Glomerular endothelial cell (primary cell): ENCODE measurements at places on chromosomes 3 and 15. TPM values are rescaled to one million over a fixed set of nuclear protein-coding genes. Genes with fewer than 3 reads are reported as not detected.

GRCh38 chr3:119524931-119525662 is 26.8 kb downstream of the TIMMDC1 start:
- DNase-seq: no peak

DNA sequence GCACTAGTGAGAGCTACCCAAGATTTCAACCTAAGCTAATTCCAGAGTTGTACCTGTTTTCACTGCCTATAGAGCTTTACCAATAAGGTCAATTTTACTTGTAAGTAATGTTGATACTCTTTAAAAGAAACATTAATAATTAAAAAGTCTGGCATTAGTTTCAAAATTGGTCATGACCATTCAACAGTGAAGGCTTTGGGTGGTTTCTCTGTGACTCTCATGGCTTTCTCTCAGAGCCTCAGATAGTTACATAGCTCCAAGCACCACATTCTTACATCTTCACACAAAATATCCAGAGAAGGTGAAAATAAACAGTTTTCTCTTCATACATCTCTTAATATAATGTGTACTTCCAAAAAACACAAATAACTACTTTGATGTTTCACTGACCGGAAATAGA is 61.5 kb upstream of the TCF12 start:
- DNase-seq: no peak

DNA sequence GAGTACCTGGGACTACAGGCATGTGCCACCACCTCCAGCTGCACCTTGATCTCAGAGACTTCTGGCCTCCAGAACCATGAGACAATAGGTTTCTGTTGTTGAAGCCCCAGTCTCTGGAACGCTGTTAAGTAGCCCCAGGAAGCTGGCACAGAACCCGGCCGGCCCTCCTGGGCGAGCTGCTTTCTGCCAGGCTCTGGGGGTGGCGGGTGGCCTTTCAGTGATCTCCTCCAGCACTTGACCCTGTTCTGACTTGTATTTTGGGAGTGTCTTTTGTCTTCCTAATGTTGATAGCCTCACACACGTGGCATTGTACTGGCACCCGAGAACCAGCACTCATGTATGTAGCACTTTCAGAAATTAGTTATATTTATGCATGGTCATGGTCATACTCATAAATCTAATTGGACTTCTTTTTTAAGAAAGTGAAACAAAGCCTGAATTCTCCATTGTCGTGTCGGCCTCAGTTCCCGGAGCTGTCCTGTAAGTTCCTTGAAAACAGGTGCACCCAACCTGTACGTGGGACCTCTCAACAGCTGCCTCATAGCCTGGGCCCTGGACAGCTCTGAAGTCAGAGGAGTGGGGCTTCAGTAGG is 74.0 kb downstream of the TFRC start:
- no peak for DNase-seq

- no peak for DNase-seq
Measured at GRCh38 chr3:133491481-133492059, 81.9 kb upstream of the CDV3 start.

DNA sequence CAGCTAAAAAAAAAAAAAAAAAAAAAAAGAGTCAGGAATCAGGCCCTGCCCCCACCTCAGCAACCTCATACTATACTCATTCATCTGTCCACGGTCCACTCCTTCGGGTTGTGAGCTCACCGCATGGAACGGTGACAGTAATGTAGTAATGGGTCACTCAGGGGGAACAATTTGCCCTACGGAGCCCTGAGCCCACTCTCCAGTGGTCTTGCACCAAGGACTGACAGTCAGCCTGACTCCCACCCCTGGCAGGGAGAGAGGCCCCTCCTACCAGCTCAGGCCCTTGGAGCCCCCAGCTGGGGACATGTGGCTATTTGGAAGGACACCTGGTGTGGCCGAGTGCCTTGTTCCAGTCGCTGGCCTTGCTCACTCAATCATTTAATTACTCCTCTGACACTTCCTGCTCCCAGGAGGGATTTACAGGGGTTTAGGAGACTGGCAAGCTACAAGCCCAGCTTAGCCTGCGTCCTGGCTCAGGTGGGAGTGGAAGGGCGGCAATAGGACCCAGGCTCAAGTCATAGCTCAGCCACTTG is 19.9 kb upstream of the CACNA2D2 start:
- no peak for DNase-seq

DNA sequence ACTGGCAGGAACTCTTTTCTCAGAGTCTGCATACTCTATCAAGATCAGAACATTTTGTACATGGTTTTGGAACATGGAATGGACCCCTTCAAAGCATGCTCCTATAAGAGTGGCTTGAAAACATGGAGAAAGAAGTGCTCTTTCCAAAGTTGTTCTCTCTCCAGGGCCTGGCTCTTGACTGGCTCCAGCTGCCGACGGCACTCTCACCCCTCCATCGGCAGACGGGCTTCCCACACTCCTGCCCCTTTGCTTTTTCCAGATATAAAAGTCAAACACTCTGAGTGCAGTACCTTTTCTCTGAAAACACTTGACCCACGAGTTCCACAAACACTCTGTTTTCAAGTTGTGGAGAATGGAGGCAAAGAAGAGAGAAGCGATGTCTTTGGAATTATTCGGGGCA is 72.5 kb upstream of the ONECUT1 start:
- no peak for DNase-seq

- no peak for DNase-seq
Measured at GRCh38 chr15:40461958-40462357, 8.8 kb upstream of the CHST14 start.

DNA sequence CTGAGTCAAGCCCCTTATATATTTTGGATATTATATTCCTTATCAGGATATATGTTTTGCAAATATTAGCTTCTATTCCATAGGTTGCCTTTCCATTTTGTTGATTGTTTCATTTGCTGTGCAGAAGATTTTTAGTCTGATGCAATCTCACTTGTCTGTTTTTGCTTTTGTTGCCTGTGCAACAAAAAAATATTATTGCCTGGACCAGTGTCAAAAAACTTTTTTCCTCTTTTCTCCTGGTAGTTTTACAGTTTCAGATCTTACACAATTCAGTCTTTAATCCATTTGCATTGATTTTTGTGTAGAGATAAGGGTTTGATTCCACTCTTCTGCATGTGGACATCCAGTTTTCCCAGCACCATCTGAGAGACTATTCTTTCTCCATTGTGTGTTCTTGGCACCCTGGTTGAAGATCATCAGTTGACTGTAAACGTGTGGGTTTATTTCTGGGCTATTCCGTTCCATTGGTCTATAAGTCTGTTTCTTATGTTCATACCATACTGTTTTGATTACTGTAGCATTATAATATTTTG is 228.9 kb upstream of the NR2E3 start:
- no peak for DNase-seq

GRCh38 chr15:75989045-75989444 is 23.2 kb downstream of the NRG4 start:
- DNase-seq: no peak

- DNase-seq: no peak
Measured at GRCh38 chr3:4675704-4676103, 182.6 kb downstream of the ITPR1 start.

- DNase-seq: no peak
Measured at GRCh38 chr15:98878862-98879261, 128.7 kb downstream of the PGPEP1L start.

GRCh38 chr3:157513585-157513984 is 10.4 kb upstream of the VEPH1 start:
- DNase-seq: no peak

DNA sequence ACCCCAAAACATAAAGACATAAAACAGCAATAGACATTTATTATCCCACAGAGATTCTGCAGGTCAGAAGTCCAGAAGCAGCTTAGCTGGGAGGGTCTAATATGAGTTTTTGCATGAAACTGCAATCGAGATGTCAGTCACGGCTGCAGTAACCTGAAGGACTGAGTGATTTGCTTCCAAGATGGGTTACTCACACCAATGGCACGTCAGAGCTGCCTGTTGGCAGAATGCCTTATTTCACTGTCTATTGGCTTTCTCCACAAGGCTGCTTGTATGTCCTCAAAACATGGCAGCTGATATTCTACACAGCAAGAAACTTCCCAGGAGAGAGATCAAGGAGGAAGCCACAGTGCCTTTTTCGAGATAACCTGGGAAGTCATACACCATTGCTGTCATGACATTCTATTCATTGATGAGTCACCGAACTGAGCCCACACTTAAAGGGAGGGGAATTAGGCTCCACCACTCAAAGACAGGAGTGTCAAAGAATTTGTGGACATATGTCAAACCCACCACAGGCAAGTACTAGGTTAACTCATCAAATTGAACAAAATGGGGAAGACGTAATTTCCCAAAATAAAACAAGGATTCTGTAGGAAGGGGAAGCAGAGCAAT is 122.2 kb downstream of the SYNPR start:
- no peak for DNase-seq

DNA sequence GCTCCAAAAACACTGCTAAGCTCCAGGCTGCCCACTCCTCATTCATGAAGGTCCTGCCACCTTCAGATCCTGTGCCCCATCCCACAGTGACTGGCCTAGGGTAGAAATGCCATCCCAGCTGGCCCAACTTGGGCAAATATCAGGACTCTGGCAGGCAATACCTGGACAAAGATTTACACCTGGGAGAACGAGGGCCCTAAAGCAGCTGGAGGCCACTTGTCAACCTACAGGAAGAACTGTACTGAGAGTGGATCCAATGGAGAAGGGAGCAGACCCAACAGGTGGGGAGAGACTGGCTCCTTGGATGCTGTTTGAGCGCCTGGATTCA is 57.1 kb upstream of the GATA2 start:
- no peak for DNase-seq

- DNase-seq: no peak
Measured at GRCh38 chr3:3149560-3149959, 22.8 kb downstream of the TRNT1 start.

- peak; percentile 16 for DNase-seq
Measured at GRCh38 chr3:42300013-42300412, 34.0 kb upstream of the CCK start.

DNA sequence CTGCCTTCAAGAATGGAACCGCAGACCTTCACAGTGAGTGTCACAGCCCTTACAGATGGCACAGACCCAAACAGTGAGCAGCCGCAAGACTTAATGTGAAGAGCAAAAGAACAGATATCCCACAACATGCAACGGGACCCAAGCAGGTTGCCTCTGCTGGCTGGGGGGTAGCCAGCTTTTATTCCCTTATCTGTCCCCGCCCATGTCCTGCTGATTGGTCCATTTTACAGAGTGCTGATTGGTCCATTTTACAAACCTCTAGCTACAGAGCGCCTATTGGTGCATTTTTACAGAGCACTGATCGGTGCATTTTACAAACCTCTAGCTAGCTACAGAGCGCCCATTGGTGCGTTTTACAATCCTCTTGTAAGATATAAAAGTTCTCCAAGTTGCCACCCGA is 102.0 kb upstream of the IGF1R start:
- no peak for DNase-seq

DNA sequence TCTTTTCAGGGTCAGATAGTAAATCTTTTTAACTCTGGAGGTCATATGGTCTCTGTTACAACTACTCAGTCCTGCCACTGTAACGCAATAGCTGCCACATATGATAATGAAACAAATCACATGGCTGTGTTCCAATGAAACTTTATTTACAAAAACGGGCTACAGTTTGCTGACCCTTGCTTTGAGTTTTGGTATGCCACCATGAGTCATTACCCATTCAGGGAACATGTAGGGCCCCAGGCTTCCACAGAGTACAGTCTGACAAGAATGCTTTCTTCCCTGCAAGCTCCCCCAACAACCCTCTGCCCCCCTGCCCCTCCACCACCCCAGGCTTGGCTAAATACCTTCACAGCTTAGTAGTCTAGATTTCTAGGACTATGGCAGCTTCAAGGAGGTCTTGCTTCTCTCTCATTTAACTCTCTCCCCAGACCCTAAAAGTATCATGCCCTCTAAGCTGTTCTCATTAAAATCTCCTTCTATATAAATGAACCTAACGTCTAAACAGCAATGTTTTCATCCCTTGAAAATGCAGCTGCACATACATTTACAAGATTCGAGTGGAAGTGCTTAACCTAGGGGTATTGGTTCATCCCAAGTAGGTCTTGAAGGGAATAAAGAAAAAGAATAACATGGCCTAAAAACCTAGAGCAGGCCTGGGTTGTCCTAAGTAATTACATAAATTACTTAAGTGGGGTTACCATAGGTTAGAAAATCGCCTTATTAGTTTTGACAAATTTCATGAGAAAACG is 117.8 kb upstream of the PRICKLE2 start:
- DNase-seq: no peak

GRCh38 chr3:99637368-99638111 is 854 bp upstream of the COL8A1 start:
- no peak for DNase-seq

DNA sequence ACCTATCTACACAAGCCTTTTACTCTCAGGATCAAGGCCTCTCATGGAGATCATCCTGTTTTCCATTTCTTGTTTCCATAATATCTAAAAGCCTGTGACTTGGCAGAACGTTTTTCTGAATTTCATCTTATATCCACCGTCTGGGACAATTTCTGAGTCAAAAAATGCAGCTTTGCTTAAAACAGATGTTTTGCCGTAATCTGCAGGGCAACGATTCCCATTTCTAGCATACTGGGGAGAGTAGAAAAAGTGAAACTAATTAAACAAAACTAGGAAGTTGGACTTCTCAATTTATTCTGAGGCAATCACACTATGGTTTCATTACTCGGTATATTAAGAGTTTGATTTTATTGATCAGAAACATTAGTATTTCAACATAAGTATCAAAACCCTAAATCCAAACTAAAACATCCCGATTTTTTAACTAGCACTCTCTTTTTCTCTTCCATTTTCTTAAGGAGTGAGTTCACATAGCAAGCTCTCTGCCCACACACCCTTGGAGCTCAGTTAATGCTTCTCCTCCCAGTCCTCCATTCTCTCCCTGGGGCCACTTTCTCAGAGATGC is 33.6 kb downstream of the SPATA12 start:
- no peak for DNase-seq

Gene FES
- total RNA-seq: 91.5 and 107 TPM in 2 replicates

Gene CCR1
- not detected in 2 replicates for total RNA-seq

Gene RAB43
- 35.8 and 39.2 TPM in 2 replicates for total RNA-seq

Gene SAXO2
- total RNA-seq: not detected in 2 replicates

Gene UCN2
- total RNA-seq: 0.24 and 1.2 TPM in 2 replicates

Gene SH3GL3
- total RNA-seq: not detected in 2 replicates

Gene GPX1
- total RNA-seq: 607 and 731 TPM in 2 replicates

Gene CCR2
- not detected in 2 replicates for total RNA-seq

Gene PSTPIP1
- not detected in 2 replicates for total RNA-seq
